ENCODE measurements at places on chromosomes 1 and 21. TPM values are rescaled to one million over a fixed set of nuclear protein-coding genes. Genes with fewer than 3 reads are reported as not detected.

The ERG gene
- polyA plus RNA-seq = 20.7 TPM

The IPP gene
- 34.5 TPM for polyA plus RNA-seq

The SLC6A17 gene
- 1.3 TPM for polyA plus RNA-seq

The EPHB2 gene
- 11.4 TPM for polyA plus RNA-seq

The KLHDC7A gene
- 13.5 TPM for polyA plus RNA-seq

The FAM72B gene
- 4.0 TPM for polyA plus RNA-seq

The PLEKHA6 gene
- 50.3 TPM for polyA plus RNA-seq

The UTS2 gene
- not detected for polyA plus RNA-seq

The PCP4 gene
- polyA plus RNA-seq = 8.7 TPM

The CHIA gene
- polyA plus RNA-seq = not detected

The TNFSF4 gene
- polyA plus RNA-seq = 2.0 TPM

The TFF3 gene
- polyA plus RNA-seq = 2.9 TPM

The SPRR3 gene
- 0.23 TPM for polyA plus RNA-seq

The SUSD4 gene
- polyA plus RNA-seq = 20.5 TPM

The TTLL10 gene
- 1.1 TPM for polyA plus RNA-seq

The ENAH gene
- polyA plus RNA-seq = 107 TPM

The ZFP69 gene
- polyA plus RNA-seq = 7.3 TPM

The TNFSF18 gene
- 0.11 TPM for polyA plus RNA-seq

The OR10J4 gene
- not detected for polyA plus RNA-seq

Measured in renal pelvis (tissue), 12 donors.